AML-193 (cell line): ENCODE measurements at places on chromosomes 7 and 10.

GRCh38 chr7:3246127-3246526 is 54.9 kb upstream of the SDK1 start:
- DNase-seq: no peak

DNA sequence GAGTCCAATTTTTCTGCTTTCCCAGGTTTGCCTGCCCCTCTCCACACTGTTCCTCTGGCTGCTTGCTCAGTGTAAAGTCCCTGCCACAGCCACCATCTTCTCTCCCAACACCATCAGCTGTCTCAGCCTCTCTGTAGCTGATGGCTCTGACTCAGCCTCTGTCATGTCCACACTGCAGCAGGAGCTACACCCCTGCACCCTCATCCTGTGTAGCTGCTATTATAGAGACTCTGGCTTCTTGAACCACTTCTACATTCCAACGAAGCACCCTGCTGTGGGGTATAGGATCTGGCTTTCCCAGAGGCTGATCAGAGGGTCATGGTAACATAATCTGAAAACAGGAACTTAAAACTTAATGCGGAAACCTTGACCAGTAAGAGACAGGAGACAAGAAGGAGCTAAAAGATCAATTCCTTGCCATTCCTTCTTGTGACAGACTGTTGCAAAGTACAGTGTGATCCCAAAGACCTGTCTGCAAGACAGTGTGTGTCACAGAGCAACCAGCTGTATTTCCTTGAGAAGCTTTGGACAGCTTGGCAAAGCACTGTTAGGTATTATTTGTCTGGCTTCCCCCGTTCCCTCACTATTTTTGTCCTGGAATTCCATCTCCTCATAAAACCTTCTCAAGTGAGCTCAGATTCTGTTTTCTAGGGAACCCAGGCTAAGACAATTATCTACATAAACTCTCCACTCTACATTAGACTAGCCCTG is 42.3 kb downstream of the NRCAM start:
- DNase-seq: no peak

DNA sequence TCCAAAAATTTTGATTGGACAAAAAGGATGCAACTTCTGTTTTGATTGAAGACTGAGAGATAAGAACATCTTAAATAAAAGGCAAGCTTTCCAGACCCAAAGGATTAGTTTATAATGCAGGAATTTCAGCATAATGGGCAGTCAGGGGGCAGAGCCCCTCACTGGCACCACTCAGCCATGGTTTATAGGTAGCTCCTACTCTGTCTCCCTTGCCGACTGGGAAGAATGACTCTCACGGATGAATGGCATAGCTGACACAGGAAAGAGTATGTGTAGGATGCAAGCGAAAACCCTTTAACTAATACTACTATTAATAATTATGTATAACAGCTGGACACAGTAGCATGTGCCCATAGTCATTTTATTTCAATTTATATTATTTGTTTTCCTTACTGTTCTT is 53.3 kb downstream of the GALNT11 start:
- DNase-seq: no peak

DNA sequence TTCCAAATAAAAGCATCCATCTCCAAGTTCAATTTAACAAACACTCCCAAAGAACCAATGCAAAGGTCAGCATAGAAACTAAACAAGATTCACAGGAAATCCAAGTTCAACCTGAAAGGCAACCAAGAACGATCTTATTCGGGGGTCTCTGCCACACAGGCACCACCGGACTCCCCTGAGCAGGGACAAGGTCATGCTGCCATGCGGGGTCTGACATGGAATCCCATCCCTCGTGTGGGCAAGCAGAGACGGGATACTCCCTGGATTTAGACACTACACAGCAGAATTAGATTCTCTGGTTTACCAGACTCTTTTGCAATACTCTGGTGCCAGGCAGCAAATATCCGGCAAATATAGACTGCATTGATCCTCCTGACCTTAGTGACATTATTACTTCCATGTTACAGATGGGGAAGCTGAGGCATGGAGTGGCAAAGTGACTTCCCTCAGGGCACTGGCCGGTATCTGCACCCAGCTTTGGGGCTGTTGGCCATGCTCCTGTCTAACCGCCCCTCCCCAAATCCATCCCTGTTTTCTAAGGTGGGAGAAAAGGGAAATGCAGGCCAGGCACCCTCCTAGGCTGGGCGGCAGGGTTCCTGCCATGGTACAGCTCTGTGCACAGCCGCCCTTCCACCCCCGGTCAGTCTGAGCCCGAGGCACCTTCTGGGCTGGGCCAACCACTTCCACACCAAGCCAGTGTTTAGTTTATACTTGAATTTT is 111.8 kb downstream of the VIPR2 start:
- DNase-seq: no peak

DNA sequence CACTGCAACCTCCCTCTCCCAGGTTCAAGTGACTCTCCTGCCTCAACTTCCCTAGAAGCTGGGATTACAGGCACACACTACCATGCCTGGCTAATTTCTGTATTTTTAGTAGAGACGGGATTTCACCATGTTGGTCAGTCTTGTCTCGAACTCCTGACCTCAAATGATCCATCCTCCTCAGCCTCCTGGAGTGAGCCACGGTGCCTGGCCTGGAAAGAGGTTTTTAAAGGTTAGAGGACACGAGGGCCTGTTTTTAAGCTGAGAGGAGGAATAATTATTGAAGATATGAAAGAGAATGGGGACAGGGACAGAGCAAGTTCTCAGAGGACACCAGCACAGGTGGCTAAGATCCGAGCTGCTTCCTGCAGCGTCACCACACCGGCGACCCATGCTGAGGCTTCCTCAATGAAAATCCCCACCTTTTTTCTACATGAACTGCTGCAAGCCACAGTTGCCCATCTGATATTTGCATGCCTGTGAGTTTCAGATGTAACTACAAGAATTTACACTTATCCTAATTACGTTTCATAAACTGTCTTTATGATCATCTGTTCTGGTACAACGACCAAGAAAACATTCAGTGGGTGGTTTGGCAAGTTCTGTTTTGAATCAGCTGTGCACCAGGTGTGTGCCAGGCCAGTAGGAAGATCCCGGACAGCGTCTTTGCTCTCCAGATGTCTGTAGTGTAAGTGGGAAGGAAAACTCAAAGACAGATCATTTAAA is 76.0 kb downstream of the HIP1 start:
- DNase-seq: no peak

- DNase-seq: no peak
Observed at GRCh38 chr7:37826825-37827224, 21.6 kb upstream of the NME8 start.

DNA sequence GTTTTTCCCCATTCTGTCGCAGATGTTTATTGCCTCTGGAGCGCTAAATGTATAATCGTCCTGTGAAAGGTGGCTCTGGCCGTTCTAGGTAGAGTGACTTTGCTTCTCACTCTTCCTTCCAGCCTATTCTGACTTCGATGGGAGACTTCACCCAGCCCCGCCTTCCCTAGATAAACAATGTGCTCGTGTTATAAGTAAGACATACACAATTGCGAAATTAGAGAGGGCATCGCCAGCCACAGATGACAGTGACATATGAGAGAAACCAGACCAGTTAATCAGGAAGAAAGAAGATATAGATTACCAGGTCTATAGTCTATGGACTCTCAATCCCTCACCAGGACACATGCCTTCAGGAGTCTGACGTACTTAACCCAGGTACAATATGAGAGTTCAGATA is 1050.5 kb upstream of the AUTS2 start:
- no peak for DNase-seq
